ENCODE measurements at places on chromosomes 3 and 15. TPM values are rescaled to one million over a fixed set of nuclear protein-coding genes. Genes with fewer than 3 reads are reported as not detected.

GRCh38 chr15:64344651-64345294, 11.2 kb downstream of the CSNK1G1 start:
- DNase-seq: no peak

- peak; percentile 80 for DNase-seq
These were observed 186.4 kb downstream of the FAM43A start for GRCh38 chr3:194871864-194872668.

GRCh38 chr3:64496786-64497490, 190.9 kb downstream of the ADAMTS9 start:
- DNase-seq: no peak

DNA sequence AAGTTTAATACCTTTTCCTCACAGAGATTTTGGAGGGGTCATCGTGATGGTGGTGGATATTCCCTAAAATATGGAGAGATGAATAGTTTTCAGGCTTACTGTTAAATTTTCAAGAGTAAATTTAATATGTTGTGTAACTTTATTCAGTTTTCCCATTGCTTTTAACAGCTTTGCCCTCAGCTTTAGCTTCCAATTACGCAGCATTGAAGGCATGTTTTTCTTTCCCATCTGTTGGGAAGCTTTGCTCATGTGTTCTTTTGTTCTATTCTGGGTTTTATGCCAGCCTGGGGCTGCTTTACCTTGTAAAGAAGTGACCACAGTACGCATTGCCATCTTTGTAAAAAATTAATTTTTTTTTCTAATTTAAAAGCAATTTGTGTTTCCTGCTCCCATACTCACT, 151.5 kb downstream of the B3GALNT1 start:
- no peak for DNase-seq

DNA sequence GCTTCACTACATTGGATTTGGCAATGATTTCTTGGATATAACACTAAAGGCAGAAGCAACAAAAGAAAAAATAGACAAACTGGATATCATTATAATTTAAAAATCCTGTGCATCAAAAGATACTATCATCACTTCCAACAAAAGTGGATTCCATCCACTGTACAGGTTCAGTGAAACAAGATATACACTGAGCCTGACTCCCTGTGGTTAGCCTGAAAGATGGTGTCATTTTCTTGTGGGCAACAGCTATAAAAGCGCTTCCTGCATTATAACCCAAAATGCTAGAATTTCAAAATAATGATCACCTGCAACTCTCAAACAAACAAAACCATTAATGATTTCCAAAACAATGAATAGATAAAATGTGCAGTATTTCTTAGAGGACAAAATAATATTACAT, 39.6 kb upstream of the TBC1D23 start:
- no peak for DNase-seq

- DNase-seq: no peak
These were observed 121.0 kb downstream of the SLMAP start for GRCh38 chr3:57877116-57877515.

GRCh38 chr15:98506711-98507110, 141.6 kb upstream of the IGF1R start:
- DNase-seq: no peak

DNA sequence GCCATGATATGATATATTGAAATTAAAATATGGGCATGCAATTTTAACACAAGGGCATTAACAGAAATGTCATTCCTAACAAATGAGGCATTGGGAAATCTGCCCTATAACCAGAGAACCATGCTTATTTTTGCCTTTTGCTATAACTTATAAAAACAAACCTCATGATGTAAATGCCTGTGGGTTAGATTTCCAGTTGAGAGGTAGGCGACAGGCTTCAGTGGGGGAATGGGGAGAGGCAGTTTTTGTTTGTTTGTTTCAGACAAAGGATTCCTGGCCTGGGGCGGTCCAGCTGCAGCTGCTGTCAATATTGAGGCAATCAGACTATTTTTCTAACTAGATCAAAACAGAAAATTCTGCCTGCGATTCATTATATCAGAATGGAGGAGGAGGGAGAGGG, 490.4 kb upstream of the CFAP20DC start:
- no peak for DNase-seq

- no peak for DNase-seq
These were observed 34.1 kb downstream of the TM2D3 start for GRCh38 chr15:101618076-101618475.

DNA sequence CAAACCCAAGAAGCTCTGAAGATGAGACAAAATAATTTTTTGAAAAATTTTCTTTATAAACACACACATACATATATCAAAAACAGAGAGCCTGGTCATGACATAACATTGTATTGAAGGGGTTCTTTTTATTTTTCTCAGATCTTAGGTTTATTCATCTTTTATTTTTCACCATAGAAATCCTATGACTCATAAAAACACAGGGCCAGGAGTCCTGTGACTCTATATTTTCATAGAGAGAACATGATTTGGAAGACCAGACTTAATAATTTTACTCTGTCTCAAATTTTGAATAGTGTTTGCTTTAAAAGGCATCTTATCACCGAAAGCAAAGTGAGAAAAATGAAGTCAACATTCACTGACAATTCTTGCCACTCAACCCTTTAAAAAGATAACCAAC, 57.7 kb downstream of the SUCNR1 start:
- DNase-seq: no peak

- DNase-seq: no peak
These were observed 116.1 kb downstream of the IMPG2 start for GRCh38 chr3:101204246-101204645.

DNA sequence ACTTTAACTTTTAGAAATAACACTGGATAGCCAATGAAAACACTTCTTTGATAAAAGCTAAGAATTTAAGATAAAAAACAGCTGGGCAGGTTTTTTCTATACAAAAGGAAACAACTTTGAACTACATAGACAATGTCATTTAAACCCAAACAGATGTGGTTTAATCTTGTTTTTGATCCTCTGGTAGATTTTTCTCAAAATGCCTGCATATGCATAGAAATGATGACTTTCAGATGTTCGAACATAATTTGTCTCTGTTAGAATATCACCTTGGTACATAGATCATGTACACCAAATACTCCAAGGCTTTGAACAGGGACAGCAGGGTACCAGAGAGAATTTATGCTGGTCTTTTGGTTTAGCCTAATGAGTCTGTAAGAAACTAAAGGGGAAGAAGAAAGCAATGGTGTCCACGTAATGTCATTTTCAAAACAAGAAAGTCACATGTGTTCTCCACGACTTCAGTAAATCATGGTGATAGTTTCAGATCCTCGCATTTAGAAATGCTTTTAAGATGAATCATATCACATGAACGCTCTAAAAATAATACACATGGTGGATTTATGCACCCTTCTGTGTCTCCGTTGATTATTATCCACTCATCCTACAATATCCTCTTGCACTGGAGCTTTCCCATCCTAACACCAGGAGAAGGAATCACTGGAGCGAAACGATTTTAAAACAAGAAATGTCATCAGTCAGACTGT, 160.1 kb upstream of the PDZRN3 start:
- no peak for DNase-seq

DNA sequence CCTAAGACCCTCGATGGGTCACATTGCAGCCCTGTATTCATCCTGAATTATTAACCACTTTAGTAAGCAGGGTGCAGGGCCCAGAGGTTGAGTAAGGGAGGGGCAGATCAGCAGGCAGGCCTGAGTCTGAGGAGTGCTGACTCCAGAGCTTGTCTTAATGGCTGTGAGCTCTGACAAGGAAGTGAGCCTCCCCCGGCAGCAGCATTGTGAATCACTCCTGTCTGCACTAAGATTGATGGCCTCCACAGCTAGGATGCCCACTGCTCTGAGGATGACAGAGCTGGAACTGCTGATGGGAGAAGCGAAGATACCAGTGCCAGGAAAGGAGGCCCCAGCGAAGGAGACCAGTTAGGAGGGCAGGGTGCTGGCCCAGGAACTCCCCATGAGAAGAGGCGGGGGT, 46.5 kb upstream of the CCDC174 start:
- no peak for DNase-seq

DNA sequence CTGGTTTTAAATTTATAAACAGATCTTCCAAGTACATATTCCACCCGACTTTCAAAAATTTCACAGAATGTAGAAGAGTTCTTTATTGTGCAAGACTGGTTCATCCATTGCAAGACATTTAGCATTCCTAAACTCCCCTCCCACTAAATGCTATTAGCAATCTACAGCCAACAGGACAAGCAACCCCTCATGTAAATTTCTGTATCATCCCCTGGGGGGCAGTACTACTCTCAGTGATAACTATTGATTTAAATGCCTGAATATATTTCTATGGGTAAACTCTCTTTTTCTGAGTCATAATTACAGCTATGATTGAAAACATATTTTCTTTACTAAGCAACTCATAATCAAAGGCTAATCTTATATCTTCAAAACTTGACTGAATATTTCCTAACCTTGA, 10.7 kb upstream of the SLC15A2 start:
- DNase-seq: no peak

DNA sequence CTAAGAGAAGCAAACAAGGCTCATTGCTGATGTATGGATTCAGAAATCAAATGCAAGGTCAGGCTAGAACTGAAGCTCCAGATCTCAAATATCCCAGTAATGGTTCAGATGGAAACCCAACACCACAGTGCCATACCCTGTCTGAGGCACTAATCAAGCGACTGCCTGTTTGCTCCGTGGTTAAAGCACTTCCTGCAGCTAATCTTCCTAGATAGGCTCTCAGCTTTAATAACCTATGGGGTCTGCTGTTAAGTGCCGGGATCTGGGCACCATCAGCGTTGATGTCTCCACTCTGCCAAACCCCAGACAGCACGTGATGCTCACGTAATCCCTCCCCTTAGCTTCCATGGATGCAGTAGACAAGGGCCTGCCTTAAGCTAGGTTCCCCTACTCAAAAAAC, 262.6 kb downstream of the MECOM start:
- DNase-seq: no peak

- DNase-seq: peak; percentile 83
These were observed 32.1 kb upstream of the PIAS1 start for GRCh38 chr15:68022061-68022460.

DNA sequence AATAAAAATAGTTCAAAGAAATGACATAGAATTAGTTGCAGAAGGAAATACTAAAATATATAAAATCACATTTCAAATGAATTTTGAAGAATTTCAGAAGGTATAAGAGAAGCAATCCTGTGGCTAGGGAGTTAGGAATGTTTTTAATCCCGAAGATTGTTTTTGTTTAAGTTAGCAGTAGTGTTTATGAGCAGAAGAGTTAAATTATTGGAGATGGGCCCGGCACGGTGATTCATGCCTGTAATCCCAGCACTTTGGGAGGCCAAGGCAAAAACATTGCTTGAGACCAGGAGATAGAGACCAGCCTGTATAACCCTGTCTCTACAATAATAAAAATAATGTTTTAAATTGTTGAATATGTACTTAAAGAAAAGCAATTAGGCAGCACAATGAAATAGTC, 432.5 kb downstream of the MFSD1 start:
- no peak for DNase-seq

DNA sequence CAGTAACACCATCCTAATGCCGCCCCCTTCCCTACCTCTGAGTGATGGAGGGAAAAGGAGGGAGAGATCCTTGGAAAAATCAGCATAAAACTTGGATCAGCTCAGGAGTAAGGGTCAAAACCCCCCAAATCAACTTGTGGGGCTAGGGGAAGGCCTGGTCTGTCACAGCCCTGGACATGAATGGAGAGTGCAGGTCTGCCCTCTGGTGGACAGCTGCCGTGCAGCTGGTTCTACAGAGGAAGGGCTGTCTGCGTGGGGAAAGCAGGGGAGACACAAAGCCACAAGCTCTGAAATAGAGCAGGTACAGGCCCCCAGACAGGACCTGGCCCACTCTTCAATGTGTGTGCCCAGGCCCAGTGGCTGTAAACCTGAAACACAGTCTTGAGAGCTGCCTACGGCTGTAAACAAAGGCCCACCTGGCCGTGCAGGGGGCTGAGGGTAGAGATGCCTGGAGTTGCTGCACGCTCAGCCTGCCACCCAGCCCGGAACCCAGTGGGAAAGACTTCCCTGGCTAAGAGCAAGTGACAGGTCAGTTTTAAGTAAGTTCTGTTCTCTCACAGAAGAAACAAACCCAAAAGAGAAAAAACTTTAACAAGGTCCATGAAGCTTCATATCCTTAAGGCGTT, 16.4 kb downstream of the CLK3 start:
- DNase-seq: peak; percentile 73

DNA sequence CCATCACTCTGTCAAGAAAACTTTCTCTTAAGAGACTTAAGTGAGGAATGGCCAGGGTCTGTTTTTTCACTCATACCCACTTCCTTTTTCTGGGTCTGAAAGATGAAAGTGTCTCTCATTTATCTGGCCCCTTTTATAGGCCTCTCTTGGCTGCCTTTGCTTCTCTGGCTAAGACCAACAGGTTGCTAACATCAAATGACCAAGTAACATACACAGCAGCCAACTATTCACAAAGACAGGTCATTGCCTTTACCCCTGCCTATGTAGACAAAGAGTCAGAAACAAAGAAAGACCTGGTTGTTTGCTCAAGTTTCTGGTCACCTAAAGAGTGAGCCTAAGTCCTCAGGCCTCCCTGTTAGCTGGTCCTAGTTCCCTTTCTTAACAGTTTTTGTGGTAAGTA, 24.0 kb upstream of the CSTA start:
- no peak for DNase-seq

DNA sequence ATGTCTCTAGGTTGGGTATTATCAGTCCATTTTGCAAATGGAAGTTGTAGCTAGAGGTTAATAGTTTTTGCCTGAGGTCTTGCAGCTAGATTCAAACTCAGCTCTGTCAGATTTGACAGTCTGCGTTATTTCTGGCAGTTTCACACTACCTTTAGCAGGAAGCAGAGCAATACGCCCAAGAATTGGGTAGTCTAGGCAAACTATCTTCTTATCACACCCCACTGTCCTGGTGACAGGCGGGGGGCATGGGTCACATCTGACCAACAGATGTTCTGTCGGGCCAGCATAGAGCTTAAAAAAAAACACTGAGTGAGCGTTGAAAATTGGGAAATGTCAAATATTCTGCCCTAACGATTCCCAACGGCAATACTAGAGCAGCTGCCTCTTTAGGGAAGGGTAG, 5.7 kb downstream of the GPR160 start:
- no peak for DNase-seq

- DNase-seq: no peak
These were observed 1.2 kb downstream of the SLC12A6 start for GRCh38 chr15:34336231-34336990.

DNA sequence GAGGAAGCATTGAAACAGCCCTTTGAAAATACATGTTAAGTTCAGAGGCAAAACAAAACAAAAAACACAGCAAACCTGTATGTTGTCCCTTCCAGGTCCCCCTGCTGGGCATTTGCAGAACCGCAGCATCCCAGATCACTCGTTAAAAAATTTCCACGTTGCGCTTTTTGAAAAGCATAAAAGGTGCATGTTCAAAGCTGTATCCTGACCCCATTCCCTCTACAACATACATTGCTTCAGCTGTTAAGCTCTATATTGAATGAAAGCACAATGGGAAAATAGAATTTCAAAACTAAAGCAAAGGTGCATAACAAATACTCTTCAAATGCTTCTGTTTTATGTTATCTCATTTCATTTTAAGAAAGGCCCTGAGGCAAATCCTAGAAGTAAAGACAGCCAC, 328.3 kb downstream of the THSD4 start:
- peak; percentile 51 for DNase-seq

The KCNH8 gene
- polyA plus RNA-seq: 3.8 TPM

The NEIL1 gene
- polyA plus RNA-seq: 208 TPM

The RAB6B gene
- polyA plus RNA-seq: 12.9 TPM

The HESX1 gene
- polyA plus RNA-seq: 2.7 TPM

The PRRT3 gene
- polyA plus RNA-seq: 2.9 TPM

The TNIK gene
- polyA plus RNA-seq: 6.9 TPM

The SLC24A5 gene
- polyA plus RNA-seq: 0.34 TPM

The FBN1 gene
- polyA plus RNA-seq: 12.3 TPM

The TNFAIP8L3 gene
- 4.1 TPM for polyA plus RNA-seq

The AADAC gene
- polyA plus RNA-seq: 116 TPM

The THSD4 gene
- 24.1 TPM for polyA plus RNA-seq

The ATP8B4 gene
- polyA plus RNA-seq: 2.4 TPM

The MUC4 gene
- 0.03 TPM for polyA plus RNA-seq

The LAMB2 gene
- polyA plus RNA-seq: 1,141 TPM

The POPDC2 gene
- polyA plus RNA-seq: 17.5 TPM

Measured in adrenal gland (tissue), 19 donors.